AG20443 (cell line): ENCODE measurements at places on chromosomes 3 and 15.

DNA sequence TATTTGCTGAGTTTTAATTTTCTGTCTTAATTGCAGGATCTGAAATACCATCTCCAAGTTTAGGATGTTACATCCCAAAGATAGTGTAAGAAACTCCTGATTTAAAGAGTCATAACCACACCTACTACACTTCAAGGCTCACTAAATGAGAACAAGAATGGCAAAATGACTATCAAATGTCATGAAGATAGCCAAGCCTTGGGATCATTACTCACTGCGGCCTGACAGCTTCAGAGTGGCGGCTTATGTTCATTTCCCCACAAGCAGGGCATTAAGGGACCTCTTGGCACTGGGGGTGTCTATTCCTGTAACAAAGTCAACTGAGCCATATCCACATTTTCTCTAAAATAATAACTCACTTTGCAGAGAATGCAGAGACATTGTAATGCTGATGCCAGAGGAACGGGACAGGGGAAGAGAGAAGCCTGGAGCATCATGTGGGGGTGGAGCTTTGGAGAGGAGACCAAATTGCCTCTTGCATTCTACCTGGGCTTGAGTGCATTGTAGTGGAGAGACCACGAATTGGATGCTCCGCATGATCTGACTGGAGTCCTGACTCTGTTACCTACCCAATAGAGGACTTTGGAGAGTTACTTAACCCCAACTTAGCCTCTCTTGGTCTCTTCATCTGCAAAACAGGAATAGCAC lies 219.2 kb downstream of the OPA1 start:
- DNase-seq: no peak

- peak; percentile 55 for DNase-seq
These were observed 5.7 kb downstream of the VGLL4 start for GRCh38 chr3:11637901-11638458.

- no peak for DNase-seq
These were observed 79.0 kb downstream of the NAALADL2 start for GRCh38 chr3:174938102-174938501.

DNA sequence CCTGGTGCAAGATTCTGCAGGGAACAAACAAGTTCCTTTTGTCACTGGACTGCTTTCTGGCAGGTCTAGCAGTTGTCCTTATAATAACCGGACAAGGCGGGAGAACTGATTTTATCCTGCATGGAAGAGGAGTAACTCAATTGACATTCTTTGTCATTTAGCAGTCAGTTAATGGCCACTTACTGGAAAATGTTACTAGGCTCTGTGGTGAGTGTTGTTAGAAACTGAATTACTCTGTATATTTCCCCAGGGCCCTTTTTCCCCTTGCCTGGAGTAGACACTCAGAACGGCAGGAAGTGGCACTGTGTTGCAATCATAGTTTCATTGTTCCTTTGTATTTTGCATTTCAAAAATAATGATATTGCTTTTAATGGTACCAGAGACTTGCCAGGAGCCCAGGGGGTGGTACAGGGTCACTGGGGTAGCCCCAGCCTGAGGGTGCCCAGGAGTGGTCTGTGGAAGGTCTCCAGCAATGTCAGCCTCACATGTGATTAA lies 318.6 kb upstream of the LRRFIP2 start:
- peak; percentile 64 for DNase-seq

GRCh38 chr3:137764001-137764433 lies at the start of gene SOX14:
SOX14 (plus strand) TSS chr3:137764315; CDS start chr3:137764785, 470 bp downstream.
- no peak for DNase-seq
